DMS53 (cell line): ENCODE measurements at places on chromosomes 13 and 19.
A peak's percentile ranks its signal among the peaks of the same experiment; 100 is the strongest.

DNA sequence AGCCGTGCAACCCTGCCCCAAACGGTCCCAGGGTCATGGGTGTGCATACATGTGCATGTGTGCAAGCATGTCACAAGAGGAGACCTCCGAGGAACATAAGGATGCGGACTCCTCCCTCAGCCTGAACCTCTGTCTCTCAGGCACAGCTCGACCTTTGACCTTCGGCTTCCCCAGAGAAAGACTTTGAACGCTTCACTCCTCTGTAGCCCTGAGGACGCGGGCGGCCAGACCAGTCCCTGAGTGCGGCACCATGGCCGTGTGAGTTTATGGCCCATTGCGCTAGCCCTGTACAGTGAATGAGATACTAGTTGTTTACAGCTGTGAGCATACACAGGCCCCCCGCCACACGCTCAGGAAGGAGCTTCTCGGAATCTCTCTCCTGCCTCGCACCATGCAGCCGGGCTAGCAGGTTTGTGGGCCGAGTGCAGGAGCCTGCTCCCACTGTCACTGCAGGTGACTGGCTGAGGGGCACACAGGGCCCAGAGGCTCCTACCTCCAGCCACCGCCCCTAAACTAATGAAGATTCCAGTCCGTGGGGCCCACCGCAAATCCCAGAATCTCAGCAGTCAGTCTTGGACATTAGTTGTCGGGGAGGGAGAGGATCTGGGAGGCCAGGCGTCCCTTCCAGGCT, 10.8 kb downstream of the RASA3 start:
- no peak for DNase-seq

- peak; percentile 19 for DNase-seq
Observed at GRCh38 chr13:101624210-101624922, 171.9 kb downstream of the ITGBL1 start.

- peak; percentile 80 for DNase-seq
Observed at GRCh38 chr19:46009530-46010510, 13.0 kb downstream of the PGLYRP1 start.

GRCh38 chr19:35498220-35498619, 8.0 kb upstream of the KRTDAP start:
- no peak for DNase-seq

GRCh38 chr19:18879579-18880373, 16.2 kb downstream of the CERS1 start:
- DNase-seq, result peak; percentile 74

DNA sequence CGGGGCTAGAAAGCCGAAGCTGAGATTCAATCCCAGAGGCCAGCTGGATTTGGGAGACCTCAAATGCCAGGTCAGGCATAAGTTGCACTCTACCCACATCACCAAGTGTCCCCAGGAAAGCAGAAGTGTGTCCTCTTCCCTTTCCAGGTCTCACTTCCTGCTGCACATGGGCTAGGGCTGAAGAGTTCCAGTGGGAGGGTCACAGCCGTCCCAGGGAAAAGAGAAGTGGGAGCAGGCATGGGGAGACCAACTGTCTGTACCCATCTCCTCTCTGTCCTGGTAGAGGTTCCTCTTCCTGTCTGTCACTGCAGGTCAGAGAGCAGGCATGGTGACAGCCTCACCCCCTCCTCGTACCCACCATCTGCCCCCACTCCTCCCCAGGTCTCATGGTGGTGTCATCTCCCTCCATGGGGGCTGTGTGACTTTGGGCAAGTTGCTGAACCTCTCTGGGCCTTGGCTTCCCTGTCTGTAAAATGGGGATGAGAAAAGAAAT, 14.8 kb downstream of the AXL start:
- no peak for DNase-seq

DNA sequence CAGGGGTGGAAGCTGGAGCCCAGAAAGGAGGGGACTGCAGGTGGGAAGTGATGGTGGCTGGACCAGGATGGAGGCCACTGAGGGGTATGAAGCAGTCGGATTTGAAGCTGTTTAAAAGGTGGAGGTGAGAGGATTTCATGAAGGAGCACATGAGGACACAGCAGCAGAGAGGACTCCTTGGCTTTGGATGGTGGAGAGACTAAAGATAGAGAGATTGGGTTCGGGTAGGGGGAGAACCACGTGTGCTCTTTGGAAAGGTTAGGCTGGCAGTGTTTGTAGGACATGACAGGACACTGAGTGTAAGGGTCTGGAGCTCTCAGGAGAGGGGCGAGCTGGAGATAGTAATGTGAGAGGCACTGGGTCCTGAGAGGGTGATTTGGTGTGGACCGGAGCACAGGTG, 8.8 kb downstream of the SNRPD2 start:
- no peak for DNase-seq

DNA sequence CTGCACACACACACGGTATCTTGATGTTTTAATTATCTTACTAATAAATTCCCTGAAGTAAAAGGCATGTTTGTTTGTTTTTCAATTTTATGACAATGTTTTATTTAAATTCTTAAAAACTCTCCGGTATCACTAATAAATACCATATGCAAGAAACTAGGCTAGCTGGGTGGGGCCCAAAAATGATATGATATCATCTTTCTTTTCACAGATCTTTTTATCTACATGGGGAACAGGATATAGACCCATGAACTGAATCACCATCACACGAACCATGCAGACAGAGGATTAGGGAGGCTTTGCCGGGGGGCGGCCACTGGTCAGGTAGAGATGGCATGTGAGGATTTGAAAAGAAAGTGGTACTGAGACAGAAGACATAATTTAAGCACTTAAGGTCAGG, 266.4 kb downstream of the ENOX1 start:
- DNase-seq, result no peak

DNA sequence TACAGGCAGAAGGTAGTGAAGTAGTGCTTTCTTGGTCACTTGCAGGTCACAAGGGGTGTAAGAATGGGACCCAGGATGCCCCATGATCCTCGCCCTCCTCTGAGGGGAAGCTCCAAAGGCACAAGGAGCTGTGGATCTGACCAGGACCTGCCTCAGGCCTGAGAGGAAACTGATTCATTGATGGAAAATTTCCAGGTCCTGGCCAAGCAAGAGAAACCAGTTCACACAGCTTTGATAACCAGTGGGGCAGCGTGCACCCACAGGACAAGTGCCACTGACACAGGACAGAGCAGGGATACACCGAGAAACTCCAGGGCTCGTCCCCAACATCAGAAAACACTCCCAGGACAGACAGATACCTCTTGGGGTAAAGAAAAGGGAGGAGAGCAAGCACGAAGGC, 177.1 kb downstream of the RBM26 start:
- DNase-seq, result no peak

- peak; percentile 20 for DNase-seq
Observed at GRCh38 chr19:44792281-44792680, 14.6 kb downstream of the CBLC start.

DNA sequence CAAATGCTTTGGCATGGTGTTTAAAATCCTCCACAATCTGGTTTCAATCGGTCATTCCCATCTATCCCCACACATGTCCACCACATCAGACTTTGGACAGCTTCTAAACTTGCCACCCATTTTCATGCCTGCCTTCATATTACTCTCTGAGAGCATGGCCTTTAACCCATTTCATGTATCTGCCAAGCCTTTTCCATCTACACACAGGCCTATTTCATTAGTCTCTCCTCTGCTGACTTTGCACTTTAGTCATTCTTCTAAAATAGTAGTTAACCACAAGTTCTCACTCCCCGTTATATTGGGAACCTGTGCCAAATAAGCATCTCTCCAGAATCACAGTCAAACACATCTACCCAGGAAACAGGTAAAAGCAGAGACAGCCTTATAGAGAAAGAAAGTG, 142.2 kb downstream of the MZT1 start:
- no peak for DNase-seq

DNA sequence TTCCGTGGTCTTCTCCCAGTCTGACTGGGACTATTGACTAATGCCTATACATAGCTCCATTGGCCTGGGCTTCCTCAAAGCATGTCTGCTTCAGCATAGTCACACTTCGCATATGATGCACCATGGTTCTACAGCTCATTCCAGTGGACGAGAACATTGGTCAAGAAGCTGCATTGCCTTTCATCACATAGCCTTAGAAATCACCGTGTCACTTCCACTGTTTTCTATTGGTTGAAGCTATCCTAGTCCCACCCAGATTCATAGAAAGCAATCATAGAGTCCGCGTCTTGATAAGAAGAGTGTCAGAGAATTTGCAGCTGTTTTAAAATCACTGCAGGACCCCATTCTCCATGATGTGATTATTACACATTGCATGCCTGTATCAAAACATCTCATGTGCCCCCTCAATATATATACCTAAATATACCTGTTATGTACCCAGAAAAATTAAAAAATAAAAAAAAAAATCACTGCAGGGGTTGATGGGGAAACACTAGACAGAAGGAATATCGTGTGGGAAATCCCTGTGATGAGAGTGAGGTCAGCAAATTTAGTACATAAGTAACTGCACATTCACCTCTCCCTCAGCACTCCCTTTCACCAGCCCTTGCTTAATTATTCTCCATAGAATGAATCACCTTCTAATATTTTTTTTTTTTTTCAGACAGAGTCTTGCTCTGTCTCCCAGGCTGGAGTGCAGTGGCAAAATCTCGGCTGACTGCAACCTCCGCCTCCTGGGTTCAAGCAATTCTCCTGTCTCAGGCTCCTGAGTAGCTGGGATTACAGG, 2.2 kb upstream of the ARHGAP33 start:
- DNase-seq, result peak; percentile 53

GRCh38 chr13:102768909-102769308, 4.7 kb downstream of the TEX30 start:
- DNase-seq, result no peak

DNA sequence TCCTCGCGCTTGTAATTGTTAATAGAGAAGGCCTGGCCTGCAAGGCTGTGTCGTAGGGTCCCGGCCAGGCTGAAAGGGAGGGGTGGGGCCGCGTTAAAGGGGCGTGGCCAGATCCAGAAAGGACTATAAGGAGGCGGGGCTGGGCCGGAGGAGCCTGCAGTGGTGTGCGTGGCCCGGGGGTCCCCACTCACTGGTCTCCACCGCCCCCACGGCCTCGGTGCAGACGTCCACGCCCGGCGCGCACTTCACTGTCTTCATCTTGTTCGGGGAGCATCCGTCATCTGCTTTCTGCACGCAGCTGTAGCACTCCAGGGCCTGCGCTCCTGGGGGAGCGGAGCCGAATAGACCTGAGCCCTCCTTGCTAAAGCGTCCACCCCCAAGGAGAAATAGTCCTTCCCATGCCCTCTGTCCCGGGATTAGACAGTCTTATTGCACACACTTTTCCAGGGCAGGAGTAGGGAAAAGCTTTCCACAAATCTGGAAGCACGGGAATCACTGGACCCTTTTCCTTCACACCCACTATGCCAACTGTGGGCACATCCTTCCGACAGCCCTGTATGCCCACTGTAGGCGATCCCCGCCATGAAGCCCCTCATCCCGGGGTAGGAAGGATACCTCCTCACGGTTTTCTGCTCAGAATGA, 1.2 kb downstream of the LYPD3 start:
- no peak for DNase-seq

- no peak for DNase-seq
Observed at GRCh38 chr19:1936916-1937610, 3.9 kb upstream of the CSNK1G2 start.

DNA sequence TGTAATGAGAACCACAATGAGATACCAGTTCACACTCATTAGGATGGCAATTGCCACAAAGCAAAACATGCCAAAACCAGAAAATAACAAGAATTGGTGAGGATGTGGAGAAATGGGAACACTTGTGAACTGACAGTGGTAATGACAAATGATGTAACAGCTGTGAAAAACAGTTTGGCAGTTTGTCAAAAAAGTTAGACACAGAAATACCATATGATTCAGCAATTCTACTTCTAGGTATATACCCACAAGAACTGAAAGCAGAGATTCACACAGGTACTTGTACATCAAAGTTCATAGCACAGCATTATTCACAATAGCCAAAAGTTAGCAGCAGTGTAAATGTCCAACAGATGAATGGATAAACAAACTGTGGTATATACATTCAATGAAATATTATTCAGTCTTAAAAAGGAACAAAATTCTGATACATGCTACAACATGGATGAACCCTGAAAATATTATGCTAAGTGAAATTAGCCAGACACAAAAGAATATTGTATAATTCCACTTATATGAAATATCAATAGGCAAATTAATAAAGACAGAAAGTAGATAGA, 96.5 kb downstream of the UGGT2 start:
- DNase-seq, result no peak

DNA sequence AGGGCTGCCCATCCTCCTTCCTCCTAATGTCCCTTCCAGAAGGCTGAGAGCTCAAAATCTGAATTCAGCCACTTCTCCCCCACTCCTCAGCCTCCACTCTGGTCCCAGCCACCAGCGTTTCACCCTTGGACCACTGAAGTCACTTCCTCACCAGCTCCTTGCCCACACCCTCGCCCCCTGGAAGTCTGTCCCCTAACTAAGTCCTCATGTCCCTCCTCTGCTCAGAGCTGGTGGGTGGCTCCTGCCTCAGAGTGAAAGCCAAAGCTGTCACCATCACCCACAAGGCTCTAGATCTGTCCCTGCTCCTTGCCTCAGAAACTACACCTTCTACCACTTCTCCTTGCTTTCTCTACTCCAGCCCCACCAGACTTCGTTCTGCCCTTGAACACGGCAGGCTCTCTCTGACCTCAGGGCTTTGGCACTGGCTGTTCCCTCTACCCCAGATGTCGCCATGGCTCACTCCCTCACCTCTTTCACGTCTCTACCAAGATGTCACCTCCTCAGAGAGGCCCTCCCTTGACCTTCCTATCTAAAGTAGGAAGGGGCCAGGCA, 1.7 kb downstream of the ERCC1 start:
- no peak for DNase-seq

DNA sequence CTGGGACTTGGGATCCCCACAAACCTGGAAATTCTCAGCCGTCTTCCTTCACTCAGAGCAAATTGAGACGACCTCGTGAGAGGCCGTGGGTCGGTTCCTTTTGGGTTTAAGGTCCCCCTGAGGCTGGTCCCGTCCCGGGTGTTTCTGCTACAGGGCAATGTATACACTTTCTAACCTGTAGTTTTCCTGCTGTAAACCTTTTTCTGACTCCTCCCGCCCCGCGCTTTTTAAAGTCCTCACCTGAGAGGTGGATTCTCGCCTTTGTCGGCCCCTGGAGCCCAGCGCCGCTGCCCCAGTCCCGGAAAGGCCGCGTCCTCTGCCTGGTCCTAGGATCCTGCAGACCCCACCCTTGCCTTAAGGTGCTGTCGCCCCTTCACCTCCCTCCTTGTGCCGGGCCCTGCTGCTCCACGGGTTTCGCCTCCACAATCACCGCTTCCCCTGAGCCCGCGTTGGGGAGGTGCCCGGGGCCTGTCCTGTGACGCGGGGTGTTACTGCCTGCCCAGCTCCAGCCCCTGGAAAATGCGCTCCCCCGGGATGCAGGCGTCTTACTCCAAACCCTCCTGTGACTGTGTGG, 391 bp downstream of the ZNF761 start:
- peak; percentile 63 for DNase-seq

- DNase-seq, result no peak
Observed at GRCh38 chr13:52118595-52118994, 10.3 kb downstream of the NEK5 start.

- DNase-seq, result peak; percentile 55
Observed at GRCh38 chr19:46861691-46862502, 1.1 kb downstream of the ARHGAP35 start.

DNA sequence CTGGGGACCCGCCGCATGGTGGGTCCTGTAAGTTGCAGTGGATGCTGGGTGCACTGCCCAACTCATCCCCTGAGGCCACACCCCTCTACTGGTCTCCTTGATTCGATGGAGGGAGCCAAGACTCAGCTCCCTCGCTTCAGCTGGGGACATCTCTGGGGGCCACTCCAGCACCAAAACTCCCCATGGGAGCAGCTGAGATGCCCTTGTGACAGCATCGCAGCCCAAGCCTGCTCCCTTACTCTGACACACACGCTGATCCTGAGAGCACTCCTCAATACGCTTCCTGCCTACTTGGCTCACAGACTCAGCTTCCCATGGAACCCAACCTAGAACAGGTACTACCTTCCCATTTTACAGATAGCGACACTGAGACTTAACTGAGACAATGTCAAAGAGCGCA, 56.2 kb downstream of the PEPD start:
- DNase-seq, result no peak
